Aorta (tissue), 5 donors: ENCODE measurements at places on chromosomes 11 and 22. TPM values are rescaled to one million over a fixed set of nuclear protein-coding genes. Genes with fewer than 3 reads are reported as not detected.

DNA sequence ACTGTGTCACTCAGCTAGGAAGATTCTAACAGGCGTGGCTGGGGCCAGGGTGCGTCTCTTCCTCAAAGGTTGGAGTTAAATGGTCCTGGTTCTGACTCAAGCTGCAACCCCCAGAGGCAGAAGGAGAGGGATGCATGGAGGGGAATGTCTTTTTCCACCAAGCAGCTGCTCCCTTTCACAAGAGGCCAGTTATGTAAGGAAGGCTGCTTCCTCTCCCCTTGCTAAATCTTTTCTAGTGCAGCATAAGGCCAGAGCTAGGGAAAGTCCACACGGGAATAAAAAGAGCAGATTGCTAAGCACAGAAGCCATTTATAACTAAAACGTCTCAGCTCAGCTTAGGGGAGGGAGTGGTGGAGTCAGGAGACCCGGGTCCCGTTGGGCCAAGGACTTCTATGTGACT is 10.0 kb downstream of the PVALB start:
- no peak for DNase-seq

DNA sequence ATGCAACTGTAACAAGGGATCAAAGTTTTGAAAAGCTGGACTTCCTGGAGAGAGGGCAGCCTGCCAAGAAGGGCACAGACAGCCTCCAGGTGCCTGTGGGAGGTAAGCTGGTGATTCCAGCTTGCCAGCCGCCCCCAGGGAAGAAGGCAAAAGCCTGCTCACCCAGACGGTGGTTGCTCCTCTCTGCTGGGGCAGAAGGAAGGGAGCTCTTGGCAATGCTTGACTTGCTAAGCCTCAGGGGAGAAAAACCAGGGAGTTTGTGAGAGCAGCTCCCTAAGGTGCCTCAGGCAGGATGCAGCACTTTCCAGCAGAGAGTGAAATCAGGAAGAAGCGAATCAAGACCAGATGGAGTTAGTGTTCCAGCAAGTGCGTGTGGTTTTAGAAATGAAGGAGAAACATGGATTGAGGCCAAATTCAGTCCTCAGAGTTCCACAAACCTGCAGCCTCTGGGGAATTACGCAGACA is 553.6 kb downstream of the BUD13 start:
- DNase-seq, result no peak

DNA sequence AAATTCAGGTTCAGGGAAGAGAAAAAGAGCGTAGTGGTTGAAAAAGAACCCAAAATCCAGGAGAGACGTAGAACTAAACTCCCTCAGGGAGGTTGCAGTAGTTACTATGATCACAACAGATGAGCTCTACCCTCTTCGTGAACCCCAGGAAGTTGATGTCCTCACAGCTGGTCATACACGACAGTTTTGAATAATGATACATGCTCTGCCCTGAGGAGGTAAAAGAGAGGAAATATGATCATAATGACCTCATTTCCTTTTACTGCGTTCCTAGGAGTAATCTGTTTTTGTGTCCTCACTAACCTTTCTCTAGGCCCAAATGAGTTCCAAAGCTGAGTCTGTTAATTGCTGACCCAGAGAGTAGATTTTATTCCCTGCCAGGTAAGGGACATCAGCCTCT is 1.3 kb downstream of the PATE2 start:
- no peak for DNase-seq

- no peak for DNase-seq
Measured at GRCh38 chr11:22581354-22582150, 44.1 kb downstream of the FANCF start.

The APOA4 gene
- not detected for total RNA-seq

GRCh38 chr11:59510941-59511589 is at the start of gene OR4D9:
Gene OR4D9 (plus strand): TSS chr11:59511539. CDS start chr11:59514913, 3,374 bp downstream.
- no peak for DNase-seq

- DNase-seq, result no peak
Measured at GRCh38 chr11:132809070-132809469, 723.2 kb downstream of the OPCML start.

GRCh38 chr11:304915-305843 is 2.4 kb upstream of the IFITM2 start:
- DNase-seq, result no peak

DNA sequence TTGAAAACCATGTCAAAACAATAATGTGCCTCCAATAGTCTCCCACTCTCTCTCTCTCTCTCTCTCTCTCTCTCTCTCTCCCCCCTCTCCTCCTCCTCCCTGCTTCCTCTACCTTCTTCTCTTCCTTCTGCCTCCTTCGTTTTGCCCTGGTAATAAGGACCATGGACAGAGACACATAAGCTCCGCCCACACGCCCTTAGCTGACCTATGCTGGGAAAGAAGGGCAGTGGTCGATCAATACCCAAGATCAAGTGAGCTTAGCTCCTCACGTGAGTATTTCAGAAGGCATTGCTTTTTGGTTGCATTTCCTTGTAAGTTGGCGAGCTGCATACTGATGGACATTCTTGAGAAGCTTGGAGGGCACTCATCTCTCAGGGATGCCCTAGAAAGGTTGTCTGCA is 194.8 kb downstream of the MIAT start:
- no peak for DNase-seq

The VPREB3 gene
- total RNA-seq, result not detected

DNA sequence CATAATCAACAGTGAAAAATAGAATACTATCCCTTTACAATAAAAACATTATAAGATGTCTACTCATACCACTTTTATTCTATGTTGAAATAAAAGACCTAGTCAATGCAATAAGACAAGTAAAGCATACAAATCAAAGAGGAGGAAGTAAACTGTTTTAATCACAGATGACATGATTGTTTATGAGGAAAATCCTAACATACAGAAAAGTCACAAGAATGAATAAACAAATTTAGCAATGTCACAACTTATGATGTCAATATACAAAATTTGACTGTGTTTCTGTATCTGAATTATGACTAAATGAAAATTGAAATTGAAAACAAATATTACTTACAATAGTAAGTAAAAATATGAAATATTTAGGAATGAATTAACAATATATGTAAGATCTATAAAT is 221.9 kb upstream of the GRIA4 start:
- no peak for DNase-seq

DNA sequence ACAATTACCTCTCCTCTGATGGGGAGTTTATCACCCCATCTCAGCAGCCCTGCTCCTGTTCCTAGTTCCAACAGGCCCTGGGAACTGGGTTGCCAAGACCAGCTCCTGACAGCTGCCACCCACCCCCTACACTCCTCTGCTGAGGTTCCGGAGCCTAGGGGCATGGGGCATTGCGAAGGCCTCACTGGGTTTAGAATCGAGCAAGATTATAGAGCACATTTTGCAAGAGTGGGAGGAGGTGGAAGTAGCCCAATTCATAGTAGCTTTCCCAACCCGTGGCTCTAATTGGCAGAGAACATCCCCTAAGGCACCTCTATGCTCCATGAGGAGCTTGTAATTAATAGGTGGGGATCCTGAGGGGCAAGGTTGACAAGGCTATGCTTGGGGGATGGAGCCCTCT is 23.0 kb downstream of the MYEOV start:
- no peak for DNase-seq

The DRD4 gene
- total RNA-seq, result 2.1 TPM

DNA sequence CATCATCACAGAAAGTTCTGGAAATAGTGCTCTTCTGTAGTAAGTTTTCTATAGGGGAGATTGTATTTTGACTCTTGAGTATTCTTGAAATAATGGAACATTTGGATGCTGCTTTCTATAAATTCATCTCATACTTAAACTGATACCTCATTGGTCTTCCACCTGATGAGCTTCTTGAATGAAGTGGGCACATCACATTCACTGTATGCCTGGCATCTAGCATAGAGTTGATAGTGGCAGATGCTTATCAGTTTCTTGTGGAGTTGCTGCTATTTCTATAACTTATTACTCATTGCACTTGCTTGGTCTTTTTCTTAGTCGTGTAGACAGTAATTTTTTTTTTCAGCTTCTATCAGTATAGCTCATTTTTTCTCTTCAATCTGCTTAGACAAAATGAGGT is 5.4 kb downstream of the ATXN10 start:
- no peak for DNase-seq

GRCh38 chr22:27877501-27877900 is 41.6 kb downstream of the PITPNB start:
- no peak for DNase-seq

DNA sequence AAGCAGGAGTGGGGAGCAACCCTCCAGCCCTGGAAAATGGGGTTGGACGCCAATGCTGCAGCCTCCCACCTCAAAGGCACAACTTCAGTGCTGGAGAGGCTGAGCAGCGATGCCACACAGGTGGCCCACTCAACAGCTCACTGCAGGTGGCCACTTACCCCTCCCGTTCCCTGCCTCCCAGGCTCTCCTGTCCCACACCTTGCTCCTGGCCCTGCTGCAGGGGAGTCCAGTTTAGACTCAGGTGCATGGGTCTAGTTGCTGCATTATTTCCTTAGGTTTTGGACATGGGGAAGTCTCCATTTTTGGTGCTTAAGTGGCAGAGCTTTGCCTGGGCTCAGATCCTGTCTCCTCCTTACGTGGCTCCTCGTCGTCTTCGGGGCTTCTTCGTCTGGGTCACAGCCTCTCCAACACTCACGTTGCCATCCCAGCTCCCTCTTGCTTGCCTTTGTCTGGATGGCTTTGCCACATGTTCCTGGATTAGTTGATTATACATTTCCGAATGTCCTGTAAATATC is 898.3 kb downstream of the BRD1 start:
- no peak for DNase-seq

DNA sequence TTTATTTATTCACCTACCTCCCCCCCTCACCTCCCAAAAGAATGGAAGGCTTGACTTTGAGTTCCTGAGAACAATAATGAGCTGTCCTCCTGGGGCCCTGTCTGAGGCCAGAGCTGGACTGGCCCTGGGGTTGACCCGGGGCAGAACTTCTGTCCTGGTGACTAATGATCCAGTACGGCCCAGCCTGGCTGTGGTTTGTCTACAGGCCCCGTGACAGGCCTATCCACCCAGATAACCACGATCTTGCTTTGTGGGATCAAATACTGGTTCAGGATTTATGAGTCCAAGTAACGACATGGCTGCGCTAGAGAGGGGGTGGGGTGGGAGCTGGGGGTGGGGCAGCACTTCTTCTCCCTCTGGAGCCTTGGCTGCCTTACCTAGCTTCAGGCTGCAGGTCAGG is 81.5 kb downstream of the WT1 start:
- no peak for DNase-seq

- no peak for DNase-seq
Measured at GRCh38 chr11:45648931-45649330, 16.5 kb downstream of the CHST1 start.

The UBQLNL gene
- 1.3 TPM for total RNA-seq

- no peak for DNase-seq
Measured at GRCh38 chr22:29539105-29539504, 14.5 kb downstream of the THOC5 start.

DNA sequence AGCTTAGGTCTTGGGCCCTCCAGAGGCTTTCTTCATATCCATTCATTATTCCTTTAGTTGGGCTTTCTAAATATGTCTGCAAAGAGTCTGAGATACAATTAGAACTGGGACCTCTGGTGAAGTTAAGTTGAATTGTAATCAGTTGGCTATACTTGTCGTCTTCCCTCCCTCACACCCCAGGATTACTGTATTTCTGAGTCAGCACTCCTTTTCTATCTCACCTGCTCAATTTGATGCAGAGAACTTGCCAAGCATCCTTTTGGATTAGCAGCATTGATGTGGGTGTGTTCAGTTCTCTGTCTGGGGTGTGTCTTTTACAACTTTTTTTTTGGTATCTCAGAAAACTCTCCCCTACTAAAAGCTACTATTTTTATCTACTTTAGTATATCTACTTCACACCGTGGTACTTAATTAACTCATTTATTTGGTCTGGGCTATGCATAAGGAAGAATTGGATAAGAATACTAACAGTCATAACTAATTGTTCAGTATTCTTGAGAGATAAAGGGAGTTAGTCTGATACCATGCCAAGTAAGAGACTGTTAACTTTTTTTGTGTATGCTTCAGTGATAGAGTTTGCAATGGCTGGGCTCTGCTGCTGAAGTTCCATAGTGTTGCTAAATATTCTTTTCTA is 15.1 kb downstream of the CTNND1 start:
- no peak for DNase-seq

DNA sequence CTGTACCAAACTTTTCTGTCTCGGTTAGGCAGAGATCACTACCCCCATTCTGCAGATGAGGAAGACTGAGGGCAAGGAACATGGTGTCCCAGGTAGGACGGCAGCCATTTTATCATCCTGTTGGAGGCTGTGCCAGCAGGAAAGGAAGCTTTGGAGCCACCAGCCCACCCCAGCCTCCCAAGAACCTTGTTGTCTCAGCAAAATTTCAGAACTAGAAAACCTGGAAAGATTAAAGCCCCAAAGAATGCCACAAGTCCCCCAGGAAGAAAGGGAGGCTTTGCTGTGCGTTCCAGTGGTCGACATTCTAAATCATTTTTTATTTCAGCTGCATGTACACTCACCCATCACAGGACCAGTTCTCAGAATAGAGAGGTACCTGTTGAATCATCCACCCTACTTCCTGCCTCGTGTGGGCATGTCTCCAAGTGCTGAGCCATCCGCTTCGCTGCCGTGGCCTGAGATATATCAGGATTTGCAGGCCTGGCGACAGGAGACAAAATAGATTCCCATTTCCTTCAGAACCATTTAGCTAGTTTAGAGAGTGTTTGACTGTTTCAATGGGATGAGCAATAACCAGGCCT is 13.0 kb upstream of the EIF3D start:
- DNase-seq, result no peak
